ENCODE measurements at places on chromosomes 1 and 21.
A peak's percentile ranks its signal among the peaks of the same experiment; 100 is the strongest.

- DNase-seq, result no peak
These were observed 18.0 kb downstream of the TIE1 start for GRCh38 chr1:43318831-43319230.

DNA sequence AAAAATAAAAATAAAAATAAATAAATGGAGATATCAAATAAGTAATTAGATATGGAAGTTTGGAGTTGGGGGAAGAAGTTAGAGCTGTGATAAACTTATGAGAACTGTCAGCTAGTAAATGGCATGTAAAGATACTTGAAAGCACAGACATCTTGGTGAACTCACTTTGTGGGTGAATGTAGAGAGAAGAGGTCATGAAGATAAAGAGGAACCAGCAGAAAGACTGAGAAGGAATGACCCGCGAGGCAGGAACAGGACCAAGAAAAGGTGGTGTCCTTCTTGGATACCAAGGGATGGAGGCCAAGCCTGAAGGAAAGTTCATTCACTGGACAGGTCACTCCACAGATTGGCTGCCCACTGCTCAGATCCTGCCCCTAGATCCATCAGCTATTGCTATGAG is 4.7 kb upstream of the CAPZB start:
- DNase-seq, result no peak

GRCh38 chr1:109923131-109923945 is 12.7 kb downstream of the CSF1 start:
- DNase-seq, result no peak

DNA sequence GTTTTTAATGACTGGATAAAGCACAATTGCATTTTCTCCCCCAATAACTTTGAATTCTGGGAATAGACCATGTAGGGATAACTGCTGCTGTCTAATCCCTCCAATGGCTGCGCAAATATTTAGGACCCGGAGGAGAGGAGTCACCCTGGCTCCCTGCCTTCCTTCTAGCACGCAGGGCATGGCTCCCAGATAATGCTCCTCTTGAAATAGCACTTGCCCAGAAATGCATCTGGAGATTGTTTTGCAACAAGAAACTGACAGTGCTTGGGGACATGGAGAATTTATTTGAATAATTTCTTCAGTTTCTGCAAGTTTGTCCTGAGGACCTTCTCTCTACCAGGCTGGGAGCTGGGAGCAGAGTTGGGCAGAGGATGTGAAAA is 83.5 kb downstream of the MAN1C1 start:
- peak; percentile 80 for DNase-seq

GRCh38 chr1:109075531-109076490 is at the start of gene TAF13:
TSS of gene TAF13 (minus strand) at chr1:109076003. CDS start at chr1:109075947, 56 bp downstream.
- peak; percentile 97 for DNase-seq

DNA sequence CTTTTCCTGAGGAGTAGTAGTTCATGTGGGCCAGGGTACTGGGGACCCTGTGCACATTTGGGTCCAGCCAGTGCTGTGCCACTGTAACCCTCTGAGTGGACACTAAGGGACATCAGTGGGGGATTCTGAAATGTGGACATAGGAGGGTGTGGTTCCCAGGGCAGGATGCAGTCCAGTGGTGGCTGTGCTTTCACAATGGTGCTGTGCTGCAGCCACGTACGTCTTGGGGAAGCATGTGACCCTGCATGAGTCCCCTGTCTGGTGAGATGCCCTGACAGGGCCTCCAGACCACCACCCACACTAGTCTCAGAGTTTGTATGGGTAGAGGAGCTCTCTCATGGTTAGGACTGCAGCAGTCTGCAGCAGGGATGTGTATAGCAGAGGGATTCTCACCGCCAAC is 37.8 kb upstream of the WNT2B start:
- no peak for DNase-seq

- DNase-seq, result peak; percentile 40
These were observed 232.5 kb upstream of the JUN start for GRCh38 chr1:59016390-59016789.

GRCh38 chr1:25468033-25468432 is 37.3 kb downstream of the MACO1 start:
- DNase-seq, result peak; percentile 8

Measured in EH (cell line).